Type B pancreatic cell (in vitro differentiated cells): ENCODE measurements at places on chromosomes 5 and 9. TPM values are rescaled to one million over a fixed set of nuclear protein-coding genes. Genes with fewer than 3 reads are reported as not detected.
A peak's percentile ranks its signal among the peaks of the same experiment; 100 is the strongest.

DNA sequence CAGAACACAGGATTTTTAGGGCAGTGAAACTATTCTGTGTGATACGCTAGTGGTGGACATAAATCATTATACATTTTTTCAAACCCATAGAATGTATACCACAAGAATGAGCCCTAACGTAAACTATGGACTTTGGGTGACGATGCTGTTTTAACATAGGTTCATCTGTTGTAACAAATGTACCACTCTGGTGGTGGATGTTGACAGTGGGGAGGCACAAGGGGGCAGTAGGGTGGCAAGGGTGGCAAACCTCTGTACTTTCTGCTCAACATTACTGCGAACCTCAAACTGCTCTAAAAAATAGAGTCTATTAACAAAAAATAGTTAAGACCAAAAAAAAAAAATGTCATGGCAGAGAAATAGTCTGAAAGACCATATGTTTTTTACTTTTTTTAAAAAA lies 9.1 kb upstream of the MVB12B start:
- DNase-seq: no peak
- H3K4me3 ChIP-seq: no peak overlapping the region
- no peaks in the 10 kb centered on the region for H3K36me3 ChIP-seq
- no peak overlapping the region for H3K27ac ChIP-seq
- no peaks in the 10 kb centered on the region for H3K4me1 ChIP-seq
- no peaks in the 10 kb centered on the region for H3K27me3 ChIP-seq

- no peak overlapping the region for H3K4me3 ChIP-seq
- peak; percentile 75 for DNase-seq
- H3K36me3 ChIP-seq: no peaks in the 10 kb centered on the region
- no peak overlapping the region for H3K27ac ChIP-seq
- H3K27me3 ChIP-seq: peaks cover 21% of the 10 kb centered on the region
Measured at GRCh38 chr9:2859776-2860379, 16.0 kb upstream of the PUM3 start.

Gene CCNO
- total RNA-seq: 1.6 and 2.7 TPM in 2 replicates

Gene ATOSB
- total RNA-seq: 15.6 and 23.3 TPM in 2 replicates

GRCh38 chr5:149680810-149681221 lies 49.3 kb upstream of the PPARGC1B start:
- H3K36me3 ChIP-seq: no peaks in the 10 kb centered on the region
- DNase-seq: no peak
- H3K27ac ChIP-seq: no peak overlapping the region
- no peak overlapping the region for H3K4me3 ChIP-seq
- peaks cover 5% of the 10 kb centered on the region for H3K4me1 ChIP-seq

Gene SELENOP
- 65.5 and 96.2 TPM in 2 replicates for total RNA-seq
